Fibroblast of the aortic adventitia (primary cell): ENCODE measurements at places on chromosomes 12 and 14.
A peak's percentile ranks its signal among the peaks of the same experiment; 100 is the strongest.

DNA sequence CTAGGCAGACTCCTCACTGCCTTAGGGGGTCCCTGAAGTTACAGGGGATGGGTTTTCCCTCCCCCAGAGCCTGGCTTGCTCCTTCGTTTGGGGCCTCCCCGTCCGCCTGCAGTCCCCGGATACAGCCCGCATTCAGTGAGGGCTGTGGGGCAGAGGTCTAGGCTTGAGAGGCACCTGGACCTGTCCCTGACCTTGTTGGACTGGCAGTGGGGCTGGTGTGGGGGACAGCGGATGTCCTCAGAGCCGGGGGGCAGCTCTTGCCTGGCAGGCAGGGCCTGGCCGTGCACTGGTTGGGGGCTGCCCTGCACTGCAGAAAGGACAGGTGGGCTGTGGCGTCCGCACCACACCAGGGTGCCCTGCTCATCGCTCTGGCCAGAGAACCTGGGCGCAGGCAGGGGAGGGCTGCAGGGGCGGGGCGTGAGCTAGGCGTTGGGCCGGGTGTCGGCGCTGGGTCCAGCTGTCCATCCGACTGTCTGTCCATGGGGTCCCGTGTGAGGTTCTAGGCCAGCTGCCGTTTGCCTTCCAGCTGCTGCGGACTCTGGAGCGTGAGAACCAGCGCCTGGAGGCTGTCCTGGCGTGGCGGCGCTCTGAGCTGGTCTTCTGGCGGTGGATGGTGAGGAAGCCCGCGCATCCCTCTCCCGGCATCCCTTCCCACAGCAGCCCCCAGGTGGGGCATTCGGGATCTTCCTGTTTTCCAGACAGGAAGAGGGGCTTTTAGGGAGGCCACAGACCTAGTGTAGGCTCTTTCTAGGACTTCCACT is 6.0 kb downstream of the TEDC1 start:
- DNase-seq, result no peak

DNA sequence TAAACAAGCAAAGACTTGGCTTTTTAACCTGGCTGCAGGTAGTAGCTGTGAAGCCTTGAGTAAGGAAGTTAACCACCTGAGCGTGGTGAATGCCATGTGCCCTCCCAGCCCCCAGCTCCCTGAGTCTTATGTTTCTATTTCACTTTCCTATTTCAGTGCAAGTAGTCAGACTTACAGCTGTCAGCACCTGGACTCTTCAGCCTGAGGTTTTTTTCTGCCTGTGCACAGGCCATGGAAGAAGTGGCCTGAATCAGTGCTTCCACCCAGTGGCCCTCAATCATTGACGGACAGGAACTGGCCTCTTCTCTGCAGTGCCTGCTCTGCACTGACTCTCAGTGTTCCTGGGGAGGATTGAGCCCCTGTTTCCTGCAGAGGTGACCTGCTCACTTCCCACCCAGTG is 796.4 kb downstream of the MED13L start:
- no peak for DNase-seq

- peak; percentile 96 for DNase-seq
These were observed 39.8 kb downstream of the NOPCHAP1 start for GRCh38 chr12:105025890-105026289.

DNA sequence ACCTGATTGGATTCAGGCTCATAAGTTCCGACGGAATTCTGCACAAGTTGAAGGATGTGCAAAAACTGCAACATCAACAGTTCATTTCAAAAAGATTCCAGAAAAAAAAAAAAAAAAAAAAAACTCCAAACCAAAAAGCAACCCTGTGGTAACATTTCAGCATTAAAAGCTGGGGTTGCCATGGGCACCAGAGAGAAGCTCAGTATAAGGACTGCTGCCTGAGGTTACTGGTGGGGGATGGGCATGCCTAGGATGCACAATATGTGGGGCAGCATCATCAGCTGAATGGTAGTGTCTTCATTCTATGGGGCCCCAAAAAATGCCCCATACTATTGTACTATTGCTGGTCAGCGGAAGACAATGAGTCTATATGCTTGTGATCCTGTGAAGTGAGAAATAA is 44.7 kb downstream of the MBIP start:
- no peak for DNase-seq

DNA sequence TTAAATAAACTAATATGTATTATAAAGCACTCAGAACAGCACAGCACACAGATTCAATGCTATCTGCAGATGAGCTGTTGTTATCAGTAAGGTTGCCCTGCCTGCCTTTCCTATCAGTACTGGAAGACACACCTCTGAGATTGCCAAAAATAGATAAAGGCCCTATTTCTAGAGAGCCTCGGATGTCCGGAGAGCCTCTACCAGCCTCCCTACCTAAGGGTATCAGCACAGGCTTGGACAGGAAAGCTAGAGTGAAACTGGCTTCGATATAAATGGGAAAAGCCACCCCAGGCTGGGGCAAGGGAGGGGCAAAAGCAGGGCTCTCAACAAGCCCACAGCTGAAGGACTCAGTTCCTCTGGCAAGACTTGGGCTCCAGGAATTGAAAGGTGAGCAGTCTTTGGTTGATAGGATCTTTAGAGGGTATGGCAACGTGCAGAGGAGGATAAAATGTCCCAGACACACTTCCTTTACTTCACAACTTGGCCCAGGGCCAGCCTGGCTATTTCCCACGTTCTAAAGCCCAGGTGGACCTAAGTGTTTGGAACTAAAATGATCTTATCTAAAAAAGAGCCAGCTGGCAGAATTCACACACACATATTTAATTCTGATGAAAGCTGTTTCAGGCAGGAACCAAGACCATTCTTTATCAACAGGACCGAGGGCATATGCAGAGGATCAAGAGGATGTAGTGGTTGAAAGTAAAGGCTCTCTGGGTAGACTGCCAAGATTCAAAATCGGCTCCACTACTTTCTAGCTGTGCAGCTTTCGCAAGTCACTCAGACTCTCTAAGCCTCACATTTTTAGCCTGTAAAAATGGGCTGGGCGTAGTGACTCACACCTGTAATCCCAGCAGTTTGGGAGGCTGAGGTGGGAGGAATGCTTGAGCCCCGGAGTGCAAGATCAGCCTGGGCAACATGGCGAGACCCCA is 37.8 kb upstream of the ITPR2 start:
- peak; percentile 93 for DNase-seq

- DNase-seq, result no peak
These were observed 2.1 kb upstream of the TEX52 start for GRCh38 chr12:2858944-2859421.

DNA sequence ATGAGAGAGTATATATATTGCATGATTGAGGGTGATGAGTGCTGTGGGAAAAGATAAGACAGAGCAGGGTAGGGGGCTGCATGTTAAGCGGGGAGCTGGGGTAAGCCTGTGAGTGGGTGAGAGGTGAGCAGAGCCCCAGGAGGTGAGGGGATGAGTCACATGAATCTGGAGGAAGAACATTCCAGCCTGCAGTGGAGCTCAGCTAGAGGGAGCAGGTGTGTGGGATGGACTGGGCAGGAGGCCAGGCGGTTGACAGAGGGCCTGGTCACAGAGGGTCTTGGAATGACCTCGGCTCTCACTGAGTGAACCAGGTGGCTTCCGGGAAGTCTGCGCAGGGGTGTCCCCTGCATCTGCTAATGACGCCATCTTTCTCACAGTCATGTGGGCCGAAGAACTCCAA is 44.4 kb downstream of the GIT2 start:
- peak; percentile 59 for DNase-seq

- DNase-seq, result no peak
These were observed 39.8 kb upstream of the CMKLR1 start for GRCh38 chr12:108378926-108379325.

- peak; percentile 16 for DNase-seq
These were observed at the start of gene GPR65 for GRCh38 chr14:88005050-88005481. Gene GPR65 (plus strand): TSS chr14:88005135. CDS start chr14:88010848, 5,713 bp downstream.

- DNase-seq, result no peak
These were observed 12.0 kb upstream of the CD9 start for GRCh38 chr12:6187948-6188793.

- no peak for DNase-seq
These were observed 161.2 kb downstream of the NTF3 start for GRCh38 chr12:5593086-5593485.

DNA sequence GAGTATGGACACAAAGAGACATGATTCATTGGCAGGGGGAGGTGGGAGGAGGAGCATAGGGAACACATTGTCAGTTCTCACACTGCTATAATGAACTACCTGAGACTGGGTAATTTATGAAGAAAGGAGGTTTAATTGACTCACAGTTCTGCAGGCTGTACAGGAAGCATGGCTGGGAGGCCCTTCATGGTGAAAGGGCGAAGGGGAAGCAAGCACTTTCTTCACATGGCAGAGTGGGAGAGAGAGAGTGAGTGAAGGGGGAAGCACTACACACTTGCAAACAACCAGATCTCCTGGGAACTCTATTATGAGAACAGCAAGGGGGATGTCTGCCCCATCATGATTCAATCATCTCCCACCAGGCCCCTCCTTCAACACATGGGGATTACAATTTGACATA is 391.8 kb downstream of the BMP4 start:
- no peak for DNase-seq

GRCh38 chr12:70643939-70644338 is 6.7 kb upstream of the PTPRB start:
- DNase-seq, result no peak

DNA sequence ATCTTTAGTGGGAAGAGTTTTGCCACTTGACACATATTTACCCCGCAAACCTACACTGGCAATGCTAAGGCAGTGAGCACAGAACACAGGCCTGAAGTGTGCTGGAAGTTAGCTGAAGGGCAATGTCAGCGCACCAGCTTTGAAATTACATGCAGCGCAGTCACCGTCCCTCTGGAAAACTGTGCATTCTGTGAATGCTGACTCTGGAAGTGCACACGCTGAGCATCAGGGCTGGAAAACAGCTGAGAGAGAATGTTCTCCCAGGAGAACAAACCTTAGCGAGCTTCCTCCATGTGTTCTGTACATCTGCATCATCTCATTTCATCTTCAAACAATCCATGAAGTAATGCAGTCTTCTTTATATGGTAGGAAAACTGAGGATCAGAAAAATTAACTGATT is 448.2 kb downstream of the NRXN3 start:
- DNase-seq, result no peak

DNA sequence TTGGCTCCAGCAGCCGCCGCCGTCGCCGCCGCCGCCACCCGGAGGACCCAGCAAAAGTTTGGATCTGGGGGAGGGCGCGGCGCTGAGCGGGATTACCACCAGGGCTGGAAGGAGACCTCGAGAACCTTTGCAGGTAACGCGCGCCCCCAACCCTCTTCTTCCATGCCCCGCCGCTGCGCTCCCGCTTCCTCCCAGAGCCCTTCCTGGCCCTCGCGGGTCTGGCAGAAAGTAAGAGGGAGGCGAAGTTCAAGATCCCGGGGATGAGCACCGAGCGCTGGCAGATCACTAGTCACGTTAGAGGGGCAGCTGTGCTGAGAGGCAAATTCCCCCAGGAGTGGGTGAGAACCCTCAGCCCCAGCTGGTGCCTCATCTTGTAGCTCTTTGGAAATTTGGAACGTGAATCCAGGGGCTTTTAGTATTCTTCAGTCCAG is 3.9 kb downstream of the FLRT2 start:
- DNase-seq, result no peak

GRCh38 chr12:111395336-111396187 is 10.2 kb upstream of the SH2B3 start:
- no peak for DNase-seq

GRCh38 chr12:132723764-132724140 is 13.1 kb downstream of the PGAM5 start:
- peak; percentile 73 for DNase-seq

- DNase-seq, result no peak
These were observed 440.5 kb downstream of the RAD51B start for GRCh38 chr14:68260121-68260520.

DNA sequence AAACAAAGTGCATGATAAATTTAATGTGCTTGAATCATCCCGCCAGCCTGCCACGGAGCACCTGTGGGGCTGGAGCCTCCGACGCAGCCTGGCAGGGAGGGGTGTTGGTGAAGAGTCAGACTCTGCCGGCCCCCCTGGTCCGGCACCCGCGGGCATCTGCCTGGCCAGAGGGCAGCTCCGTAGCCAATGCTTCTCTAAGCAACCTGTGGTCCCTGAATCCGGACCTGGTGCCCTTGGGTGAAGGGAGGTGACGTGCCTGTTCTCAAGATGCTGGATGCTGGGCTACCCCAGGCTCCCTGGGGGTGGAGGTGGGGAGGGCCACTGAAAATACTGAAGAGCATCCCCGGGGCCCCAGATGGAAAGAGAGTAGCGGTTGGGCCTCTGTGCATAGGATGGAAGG is 158.6 kb upstream of the C14orf180 start:
- no peak for DNase-seq

- no peak for DNase-seq
These were observed 9.0 kb upstream of the KRT71 start for GRCh38 chr12:52561880-52562449.
